ENCODE measurements at places on chromosomes 1 and 21. TPM values are rescaled to one million over a fixed set of nuclear protein-coding genes. Genes with fewer than 3 reads are reported as not detected.

The AADACL4 gene
- not detected for total RNA-seq

The SLC9C2 gene
- not detected for total RNA-seq

The UBASH3A gene
- not detected for total RNA-seq

The CELA3A gene
- total RNA-seq = not detected

The OR1C1 gene
- not detected for total RNA-seq

The TP73 gene
- 1.6 TPM for total RNA-seq

The LY9 gene
- total RNA-seq = not detected

The DNASE2B gene
- not detected for total RNA-seq
